ENCODE measurements at places on chromosomes 2 and 18.

GRCh38 chr2:63056107-63057050, 5.7 kb downstream of the OTX1 start:
- DNase-seq = no peak

GRCh38 chr2:27956888-27957287, 66.4 kb downstream of the BABAM2 start:
- DNase-seq = no peak

DNA sequence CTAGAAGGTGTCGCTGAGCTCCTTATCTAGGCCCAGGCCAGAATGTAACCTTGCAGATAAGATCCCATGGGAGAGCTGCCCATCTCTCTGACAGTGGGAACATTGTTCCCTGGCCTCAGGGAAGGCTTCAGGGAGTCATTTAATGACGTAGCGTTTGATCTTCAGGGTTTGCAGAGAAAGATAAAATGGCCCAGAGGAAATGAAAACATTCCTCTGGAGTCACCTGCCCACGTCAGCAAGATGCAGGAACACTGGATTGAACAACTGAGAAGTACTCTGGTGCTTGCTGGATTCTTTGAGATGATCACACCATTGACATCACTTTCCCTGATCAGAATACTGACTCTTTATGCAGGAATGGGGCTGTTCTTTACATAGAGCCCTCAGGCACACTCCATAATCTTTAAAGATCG, 51.6 kb downstream of the MAPK4 start:
- DNase-seq = no peak

DNA sequence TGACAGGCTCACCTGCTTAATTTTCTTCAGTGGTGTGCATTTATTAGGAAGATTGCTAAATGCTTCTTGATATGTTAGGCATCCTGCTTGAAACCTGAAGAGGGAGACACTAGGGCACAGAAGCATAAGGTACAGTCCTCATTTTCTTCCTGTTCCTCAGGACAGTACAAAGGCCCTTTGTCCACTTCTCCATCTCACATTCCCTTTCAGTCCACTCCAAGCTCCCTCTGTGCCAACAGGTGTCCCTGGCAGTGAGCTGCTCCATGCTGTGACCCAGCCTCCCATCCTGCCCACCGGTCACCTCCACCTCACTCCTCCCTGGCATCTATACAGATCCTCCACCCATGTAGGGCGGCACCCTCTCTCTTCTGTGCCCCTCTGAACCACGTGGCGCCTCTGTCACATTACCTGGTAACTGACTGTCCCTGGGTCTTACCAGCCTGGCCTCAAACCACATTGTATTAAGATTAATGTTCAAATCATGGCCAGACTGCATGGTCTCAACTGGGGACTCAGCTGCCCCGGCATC, 162.8 kb downstream of the VAPA start:
- no peak for DNase-seq

- no peak for DNase-seq
These were observed 446.0 kb upstream of the MEX3C start for GRCh38 chr18:51643483-51643882.

- no peak for DNase-seq
These were observed 13.6 kb upstream of the NARS1 start for GRCh38 chr18:57635003-57635822.

DNA sequence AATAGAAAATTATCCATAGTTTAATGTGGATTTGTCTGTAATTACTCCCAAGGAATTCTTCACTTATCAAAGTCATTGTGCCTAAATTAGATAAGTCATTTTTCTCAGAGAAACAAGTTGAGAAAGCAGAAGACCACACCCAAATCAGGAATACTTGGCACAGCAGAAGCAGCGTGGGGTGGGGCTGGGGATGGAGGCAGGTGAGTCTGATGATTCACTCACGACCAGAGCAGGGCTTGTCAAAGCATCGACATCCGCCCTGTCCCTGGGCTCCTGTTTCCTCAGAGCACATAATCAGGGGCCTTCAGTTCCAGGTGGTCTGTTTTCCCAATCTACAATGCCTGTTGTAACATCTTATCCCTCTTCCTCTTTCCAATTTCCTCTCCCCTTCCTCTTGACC, 31.5 kb upstream of the COLEC12 start:
- DNase-seq = no peak

DNA sequence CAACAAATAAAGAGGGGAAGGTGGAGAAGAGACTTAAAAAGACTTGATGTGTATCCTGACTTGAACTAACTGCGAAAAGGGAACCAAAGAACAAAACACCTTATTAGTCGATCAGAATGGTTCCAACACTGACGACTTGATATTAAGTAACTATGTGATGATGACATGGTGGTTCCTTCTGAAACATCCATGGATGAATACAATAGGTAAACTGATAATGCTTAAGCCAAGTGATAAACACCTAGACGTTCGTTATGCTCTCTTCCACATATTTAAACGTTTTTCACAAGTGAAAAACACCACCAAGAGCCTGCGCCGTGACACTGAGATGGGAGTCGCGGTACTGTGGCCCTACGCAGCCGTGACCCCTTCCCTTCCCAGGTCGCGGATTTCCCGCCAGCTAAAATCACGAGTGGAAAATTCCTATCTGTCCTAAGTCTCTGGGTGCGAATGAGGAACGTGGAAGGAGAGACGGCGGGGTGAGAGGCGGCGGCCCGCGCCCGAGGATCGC, 797 bp downstream of the TTC32 start:
- DNase-seq = no peak

GRCh38 chr2:43075054-43075593, 151.3 kb downstream of the ZFP36L2 start:
- DNase-seq = no peak

DNA sequence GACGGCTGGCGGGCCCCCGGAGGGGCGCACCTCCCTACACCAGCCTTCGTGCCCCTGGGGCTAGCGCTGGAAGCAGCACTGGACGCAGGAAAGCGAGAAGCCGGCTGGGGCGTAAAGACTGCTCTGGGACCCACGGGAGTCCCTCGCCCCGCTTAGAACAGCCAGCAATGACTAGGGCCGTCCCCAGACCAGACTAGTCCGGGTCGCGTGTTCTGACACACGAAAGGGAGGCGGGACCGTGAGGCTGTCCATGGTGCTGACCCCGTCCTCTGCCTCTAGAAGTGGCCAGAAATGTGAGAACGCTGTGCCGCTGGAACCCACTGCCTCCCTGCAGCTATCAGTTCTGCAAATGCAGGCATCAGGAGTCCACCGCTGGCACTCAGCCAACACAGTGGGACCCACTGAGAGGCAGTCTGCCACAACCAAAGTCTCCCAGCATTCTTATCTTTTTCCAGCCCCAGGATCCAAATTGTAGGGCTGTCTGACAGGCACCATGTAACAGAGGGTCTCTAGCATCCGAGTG, at the start of gene UCN:
Gene UCN (minus strand): TSS at position 87 of the 523 bp plus-strand sequence. CDS start 550 bp downstream, outside the sequence.
- no peak for DNase-seq

DNA sequence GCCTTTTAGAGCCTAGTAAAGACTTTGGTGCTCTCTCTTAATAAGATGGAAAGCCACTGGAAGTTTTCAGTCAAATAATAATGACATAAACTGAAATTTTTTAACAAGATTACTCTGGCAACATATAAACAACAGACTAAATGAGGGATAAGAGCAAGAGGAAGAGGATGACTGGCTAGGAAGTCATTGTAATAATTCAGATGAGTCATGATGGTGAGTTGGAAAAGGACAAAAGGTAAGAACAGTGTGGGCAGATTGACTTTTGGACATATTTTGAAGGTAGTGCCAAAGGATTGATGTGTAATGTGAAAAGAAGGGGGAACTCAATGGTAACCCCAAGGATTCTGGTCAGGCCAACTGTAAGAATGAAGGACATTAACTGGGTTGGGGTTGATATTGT, 310.3 kb downstream of the NOL4 start:
- DNase-seq = no peak

GRCh38 chr2:132381376-132381775, 35.2 kb upstream of the GPR39 start:
- no peak for DNase-seq

GRCh38 chr2:218777276-218777990, 4.5 kb upstream of the CYP27A1 start:
- no peak for DNase-seq

DNA sequence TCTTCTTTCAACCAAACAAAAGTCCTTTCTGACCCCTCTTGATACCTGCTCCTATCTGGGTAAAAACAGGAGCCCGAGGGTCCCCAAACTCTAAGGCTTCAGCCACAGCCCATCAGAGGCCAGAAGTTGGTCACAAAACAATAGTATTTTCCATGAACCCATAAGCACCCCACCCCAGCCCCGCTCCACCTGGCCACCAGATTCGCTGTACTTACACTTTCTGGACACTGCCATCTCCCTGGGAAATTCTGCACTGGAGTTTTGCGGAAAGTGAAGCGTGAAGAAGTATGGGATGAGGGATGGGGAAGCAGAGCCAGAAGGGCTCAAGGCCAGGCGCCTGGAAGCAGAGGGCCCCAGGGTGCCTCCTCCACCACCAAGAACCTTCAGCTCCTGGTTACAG, 5.2 kb upstream of the RUFY4 start:
- DNase-seq = no peak

DNA sequence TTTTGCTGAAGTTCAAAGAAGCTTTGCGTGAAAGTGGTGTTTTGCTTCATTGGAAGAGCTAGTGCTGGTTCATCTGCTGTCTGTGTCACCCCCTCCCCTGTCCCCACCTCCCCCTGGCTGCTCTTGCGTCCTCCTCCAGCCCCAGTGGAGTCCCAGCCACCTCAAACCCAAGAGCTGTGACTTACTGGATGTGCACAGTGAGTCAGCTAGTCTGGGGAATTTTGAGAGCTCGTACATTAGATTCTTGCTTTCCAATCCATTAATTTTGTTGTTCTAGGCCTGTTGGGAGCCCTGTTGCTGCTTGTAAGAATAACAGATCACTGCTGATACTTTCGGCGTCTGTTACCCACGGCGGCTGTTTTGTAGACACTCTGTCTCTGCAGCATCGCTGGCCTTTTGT, 412.1 kb downstream of the TSN start:
- DNase-seq = no peak

GRCh38 chr2:127004893-127005600, 101.9 kb downstream of the BIN1 start:
- DNase-seq = no peak

DNA sequence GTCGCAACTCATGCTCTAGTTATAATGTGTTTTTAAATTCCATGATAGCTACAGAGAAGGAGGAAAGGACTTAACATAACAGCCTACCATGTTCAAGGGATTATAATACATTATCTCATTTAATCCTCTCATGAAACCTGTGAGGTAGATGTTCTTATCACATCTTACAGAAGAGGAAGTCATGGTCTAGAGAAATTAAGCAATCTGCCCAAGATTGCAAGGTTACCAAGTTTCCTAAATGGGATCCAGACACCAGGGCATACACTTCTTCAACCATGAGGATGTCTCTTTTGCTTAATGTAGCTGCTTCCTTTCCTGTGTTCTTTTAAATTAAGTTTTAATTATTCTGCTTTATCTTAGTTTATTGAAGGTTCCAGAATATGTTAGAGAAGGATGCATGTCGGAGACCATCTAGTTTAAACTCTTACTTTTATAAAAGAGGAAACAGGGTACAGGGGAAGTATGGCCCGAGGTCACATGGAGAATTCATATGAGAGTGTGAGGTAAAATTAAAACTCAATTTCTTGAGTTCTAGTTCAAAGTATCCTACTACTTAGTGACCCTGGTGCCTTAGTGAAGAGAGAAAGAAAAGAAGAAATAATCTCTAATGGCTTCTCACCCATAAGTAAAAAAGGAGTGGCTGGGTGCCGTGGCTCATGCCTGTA, 3.6 kb upstream of the IL1A start:
- DNase-seq = no peak

DNA sequence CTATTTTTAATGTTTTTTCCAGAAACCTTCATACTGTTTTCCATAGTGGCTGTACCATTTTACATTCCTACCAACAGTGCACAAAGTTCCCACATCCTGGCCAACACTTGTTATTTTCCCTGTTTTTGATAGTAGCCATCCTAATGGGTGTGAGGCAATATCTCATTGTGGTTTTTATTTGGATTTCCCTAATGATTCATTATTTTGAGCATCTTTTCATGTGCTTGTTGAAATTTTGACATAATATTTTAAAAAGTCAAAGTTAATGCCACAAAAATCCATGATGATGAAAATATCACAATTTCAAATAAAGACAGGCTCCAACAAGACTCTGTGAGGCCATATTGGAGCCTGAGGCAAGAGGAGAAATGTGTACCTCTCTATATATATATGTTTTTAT, 50.2 kb downstream of the VWA3B start:
- no peak for DNase-seq

GRCh38 chr18:51425475-51425874, 228.0 kb upstream of the MEX3C start:
- DNase-seq = peak; percentile 11

- DNase-seq = no peak
These were observed 95.3 kb upstream of the ASB18 start for GRCh38 chr2:236359426-236360045.

GRCh38 chr2:119240311-119241204, 16.9 kb downstream of the STEAP3 start:
- no peak for DNase-seq

DNA sequence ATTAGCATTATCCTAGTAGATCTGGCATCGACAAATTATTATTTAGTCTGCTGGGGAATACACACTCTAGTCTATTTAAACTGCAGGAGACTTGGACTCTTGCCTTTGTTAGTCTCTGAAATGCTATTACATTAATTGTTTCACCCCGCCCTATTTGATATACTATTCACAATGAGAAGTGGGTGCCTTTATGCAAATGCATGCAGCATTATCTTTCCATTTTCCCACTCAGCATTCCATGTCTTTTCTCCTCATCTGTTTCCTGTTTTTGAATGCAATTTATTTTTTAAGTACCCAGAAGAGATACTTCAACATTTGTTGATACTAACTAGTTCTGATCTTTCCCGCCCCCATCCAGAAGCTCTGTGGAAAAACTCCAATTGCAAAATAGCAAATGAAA, 395.3 kb upstream of the NXPH2 start:
- DNase-seq = no peak

DNA sequence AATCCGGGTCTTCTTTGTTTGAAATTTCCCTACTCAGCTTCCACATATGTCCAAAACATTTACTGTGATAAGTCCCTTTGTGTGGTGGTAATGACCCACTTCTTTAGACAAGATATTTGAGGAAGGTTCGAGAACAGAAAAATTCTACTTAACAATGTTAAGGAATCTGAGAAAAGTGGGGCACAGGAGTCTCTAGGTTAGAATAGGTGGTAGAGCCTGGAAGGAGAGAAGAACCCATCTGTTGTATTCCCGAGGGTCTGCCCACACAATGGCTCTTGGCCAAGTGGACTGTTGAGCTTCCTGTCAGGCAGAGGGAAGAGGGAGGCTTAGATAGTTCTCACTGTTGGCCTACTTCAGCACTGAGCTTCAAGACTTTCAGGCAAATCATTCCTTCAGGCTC, 4.3 kb downstream of the IGFBP2 start:
- DNase-seq = no peak

Measured in GM12878 (cell line).